ENCODE measurements at places on chromosomes 7 and 10.
A peak's percentile ranks its signal among the peaks of the same experiment; 100 is the strongest.

DNA sequence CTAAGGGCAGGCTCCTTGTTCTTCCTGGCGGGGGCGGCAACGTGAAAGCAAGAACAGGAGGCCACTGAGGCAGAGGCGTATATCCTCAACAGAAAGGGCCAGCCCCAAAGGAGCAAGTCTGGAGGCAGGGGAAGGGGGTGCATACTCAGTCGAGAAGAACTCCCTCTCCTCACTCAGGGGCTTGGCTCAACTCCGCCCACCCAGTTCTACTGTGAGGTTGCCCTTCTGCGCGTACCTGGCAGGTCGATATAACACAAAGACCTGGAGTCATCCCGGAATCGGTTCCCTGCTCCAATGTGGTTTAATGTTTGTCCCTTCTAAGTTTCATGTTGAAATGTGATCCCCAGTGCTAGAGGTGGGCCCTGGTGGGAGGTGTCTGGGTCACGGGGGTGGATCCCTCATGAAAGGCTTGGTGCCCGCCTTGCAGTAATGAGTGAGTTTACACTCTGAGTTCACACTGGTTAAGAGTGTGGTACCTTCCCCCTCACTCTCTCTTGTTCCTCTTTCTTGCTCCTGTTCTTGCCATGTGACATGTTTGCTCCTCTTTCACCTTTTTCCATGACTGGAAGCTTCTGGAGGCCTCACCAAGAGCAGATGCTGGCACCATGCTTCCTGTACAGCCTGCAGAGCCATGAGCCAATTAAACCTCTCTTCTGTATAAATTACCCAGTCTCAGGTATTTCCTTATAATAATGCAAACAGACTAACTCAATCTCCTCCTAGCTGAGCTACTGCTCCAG is 32.6 kb downstream of the GSDME start:
- no peak for DNase-seq

- peak; percentile 41 for DNase-seq
These were observed 819 bp downstream of the HYCC1 start for GRCh38 chr7:23012908-23013714.

- DNase-seq: no peak
These were observed 198.4 kb downstream of the TPST1 start for GRCh38 chr7:66403564-66403963.

- no peak for DNase-seq
These were observed 11.4 kb downstream of the ATG9B start for GRCh38 chr7:151012911-151013347.

- no peak for DNase-seq
These were observed 898.1 kb downstream of the TYW1 start for GRCh38 chr7:67894746-67895145.

DNA sequence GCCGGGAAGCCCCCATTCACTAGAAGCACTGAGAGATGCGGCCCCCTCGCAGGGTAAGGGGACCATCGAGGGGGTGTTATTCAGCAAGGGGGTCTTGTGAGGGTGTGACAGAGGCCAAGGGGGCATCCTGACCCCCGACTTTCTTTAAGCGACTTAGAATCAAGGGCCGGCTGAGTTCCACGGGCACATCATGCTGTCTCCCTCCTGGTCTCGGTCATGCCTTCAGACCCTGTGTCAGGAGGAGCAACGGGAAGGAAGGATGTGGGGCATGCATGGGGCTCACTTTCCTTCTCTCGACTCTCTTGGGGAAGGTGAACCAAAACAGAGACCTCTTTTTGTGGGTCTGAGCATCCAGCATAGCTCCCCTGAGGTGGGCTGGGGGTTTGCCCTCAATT is 2.5 kb downstream of the ACSL5 start:
- DNase-seq: no peak

GRCh38 chr10:11329062-11329673 is 282.3 kb downstream of the USP6NL start:
- DNase-seq: no peak

GRCh38 chr7:56107954-56108258 is 1.6 kb upstream of the CHCHD2 start:
- no peak for DNase-seq

- DNase-seq: no peak
These were observed 10.8 kb upstream of the HSPA12A start for GRCh38 chr10:116752969-116753665.

- no peak for DNase-seq
These were observed 591.6 kb upstream of the PFKP start for GRCh38 chr10:2475711-2476217.
